ENCODE measurements at places on chromosomes 13 and 19.

GRCh38 chr19:45103508-45104319 is 10.7 kb downstream of the PPP1R37 start:
- DNase-seq = no peak

DNA sequence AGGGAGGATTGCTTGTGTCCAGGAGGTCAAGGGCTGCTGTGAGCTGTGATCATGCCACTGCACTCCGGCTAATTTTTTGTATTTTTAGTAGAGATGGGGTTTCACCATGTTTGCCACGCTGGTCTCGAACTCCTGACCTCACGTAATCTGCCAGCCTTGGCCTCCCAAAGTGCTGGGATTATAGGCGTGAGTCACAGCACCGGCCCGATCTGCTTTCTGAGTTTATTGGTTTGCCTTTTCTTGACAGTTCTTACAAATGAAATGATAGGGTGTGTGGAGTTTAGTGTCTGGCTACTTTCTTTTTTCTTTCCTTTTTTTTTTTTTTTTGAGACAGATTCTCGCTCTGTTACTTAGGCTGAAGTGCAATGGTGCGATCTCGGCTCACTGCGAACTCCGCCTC is 848 bp downstream of the C19orf44 start:
- no peak for DNase-seq

DNA sequence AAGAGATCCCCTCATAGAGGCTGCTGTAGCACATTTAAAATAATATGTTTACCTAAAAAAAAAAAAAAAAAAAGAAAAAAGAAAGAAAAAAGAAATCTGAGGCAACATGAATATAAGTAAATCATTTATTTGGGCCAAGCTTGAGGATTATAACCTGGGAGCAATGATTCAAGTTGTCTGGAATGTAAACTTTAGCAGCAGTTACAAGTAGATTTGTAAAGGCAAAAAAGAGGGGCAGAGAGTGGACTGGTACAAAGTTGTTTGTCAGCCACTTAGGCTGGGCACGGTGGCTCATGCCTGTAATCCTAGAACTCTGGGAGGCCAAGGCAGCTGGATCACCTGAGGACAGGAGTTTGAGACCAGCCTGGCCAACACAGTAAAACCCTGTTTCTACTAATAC is 11.3 kb downstream of the ZNF43 start:
- DNase-seq = no peak

DNA sequence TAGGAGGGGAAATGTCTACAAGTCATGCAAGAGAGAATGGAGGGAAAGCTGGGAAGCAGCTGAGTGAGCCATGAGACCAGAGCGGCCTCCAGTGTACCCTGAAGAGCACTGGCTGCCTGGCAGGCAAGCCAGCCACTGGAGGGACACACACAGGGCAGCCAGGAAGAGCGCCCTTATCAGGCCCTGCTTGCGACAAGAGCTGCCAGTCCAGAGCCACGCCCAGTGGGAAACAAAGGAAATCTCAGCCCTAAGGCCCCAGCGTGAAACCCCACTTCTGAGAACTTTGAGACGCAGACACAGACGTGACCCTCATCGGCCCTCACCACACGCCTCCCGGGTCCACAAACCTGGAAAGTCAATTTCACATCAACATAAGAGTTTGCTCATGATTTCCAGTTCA is 105.0 kb downstream of the STK24 start:
- no peak for DNase-seq

- peak; percentile 6 for DNase-seq
These were observed 36.2 kb upstream of the RBM26 start for GRCh38 chr13:79442221-79442620.

DNA sequence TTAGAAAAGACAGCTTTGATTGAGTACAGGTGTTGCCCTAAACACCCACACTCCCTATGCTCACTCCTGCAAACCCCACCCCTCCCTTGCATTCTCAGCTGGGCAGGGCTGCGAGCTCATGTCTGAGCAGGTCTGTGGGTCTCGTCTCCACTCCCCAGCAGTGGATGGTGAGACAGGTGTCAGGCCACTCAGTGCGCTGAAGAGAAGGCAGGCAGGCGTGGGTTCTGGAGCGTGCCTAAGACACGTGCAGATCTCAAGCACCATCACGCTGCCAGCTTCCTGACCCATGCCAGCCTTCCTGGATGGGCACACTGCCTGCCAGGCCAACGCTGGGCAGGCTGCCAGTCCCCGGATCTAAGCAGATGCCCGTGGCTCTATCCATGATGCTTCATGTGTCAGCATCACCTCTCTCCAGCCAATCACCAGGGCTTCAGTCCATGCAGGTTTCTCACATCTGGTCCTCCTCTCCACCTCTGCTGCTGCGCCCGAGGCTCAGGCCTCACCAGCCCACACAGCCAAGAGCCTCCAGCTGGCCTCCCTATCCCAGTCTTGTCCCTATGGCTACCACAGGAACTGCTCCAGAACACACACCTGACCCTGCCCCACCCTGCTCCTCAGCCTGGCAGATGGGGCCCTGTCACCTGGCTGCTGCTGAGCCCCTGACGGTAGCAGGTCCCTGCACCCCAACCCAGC is 42.6 kb downstream of the EPS15L1 start:
- no peak for DNase-seq

- peak; percentile 30 for DNase-seq
These were observed 935 bp downstream of the ARID3A start for GRCh38 chr19:926589-927350.

DNA sequence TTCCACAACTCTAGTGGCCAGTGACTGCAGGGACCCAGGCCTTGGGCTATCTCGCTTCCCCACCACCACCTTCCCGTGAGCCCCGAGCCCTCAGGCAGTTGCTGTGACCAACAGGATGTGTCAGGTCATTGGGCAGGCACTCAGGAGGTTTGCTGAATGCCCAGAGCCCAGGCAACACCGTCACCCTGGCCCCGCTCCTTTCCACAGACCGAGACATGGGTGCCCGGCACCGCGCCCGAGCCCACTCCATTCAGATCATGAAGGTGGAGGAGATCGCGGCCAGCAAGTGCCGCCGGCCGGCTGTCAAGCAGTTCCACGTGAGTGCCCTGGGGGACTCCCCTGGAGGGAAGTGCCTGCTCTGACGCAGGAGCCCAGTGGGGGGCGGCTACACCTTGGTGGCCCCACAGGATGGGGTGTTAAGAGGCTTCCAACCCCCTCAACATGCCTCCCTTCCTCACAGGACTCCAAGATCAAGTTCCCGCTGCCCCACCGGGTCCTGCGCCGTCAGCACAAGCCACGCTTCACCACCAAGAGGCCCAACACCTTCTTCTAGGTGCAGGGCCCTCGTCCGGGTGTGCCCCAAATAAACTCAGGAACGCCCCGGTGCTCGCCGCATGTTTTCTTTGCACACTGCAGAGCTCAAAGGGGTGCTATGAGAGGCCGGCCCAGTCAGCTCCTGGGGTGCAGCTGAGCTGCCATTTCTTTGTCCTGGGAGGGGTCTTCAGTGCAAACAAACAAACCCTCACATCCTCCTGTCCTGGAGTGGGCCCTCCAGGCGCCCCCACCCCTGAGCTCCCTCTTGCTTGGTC is 3.2 kb downstream of the RPL18A start:
- no peak for DNase-seq

DNA sequence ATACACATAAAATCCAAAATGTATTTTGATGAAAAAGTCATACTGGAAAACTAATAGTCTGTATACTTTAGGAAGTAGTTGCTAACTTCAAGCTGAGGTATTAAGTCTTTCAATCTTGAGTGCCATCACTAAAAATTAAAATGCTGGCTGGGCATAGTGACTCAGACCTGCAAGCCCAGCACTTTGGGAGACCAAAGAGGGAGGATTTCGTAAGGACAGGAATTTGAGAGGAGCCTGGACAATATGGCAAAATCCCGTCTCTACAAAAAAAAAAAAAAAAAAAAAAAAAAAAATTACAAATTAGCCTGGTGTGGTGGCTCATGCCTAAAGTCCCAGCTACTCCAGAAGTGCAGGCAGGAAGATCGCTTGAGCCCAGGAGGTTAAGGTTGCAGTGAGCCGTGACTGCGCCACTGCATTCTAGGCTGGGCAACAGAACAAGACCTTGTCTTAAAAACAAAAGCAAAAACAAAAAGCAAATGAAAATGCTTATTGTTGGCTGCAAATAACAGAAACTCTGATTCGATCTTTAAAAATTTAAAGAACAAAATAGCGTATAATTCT is 1994.2 kb upstream of the PCDH20 start:
- peak; percentile 31 for DNase-seq

- DNase-seq = no peak
These were observed 22.3 kb downstream of the TMEM161A start for GRCh38 chr19:19115954-19116353.

GRCh38 chr13:60482012-60482411 is 85.0 kb downstream of the TDRD3 start:
- peak; percentile 10 for DNase-seq

DNA sequence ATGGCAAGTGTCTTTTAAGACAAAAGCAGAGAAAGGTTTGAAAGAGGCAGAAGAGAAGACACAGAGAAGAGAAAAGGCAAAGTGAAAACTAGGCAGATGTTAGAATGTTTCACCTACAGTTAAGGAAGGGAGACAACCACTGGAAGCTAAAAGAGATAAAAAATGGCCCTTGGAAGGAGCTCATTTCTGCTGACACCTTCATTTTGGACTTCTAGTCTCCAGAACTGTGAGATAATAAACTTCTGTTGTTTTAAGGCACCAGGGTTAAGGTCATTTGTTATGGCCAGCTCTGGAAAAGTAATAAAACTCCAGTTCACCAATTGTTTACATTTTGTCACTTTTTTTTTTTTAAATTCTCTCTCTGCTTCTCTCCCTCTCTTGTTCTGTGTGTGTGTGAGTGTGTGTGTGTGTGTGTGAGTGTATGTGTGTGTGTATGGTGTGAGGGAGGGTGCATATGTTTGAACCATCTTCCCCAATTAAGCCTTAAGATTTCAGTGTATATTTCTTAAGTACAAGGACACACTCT is 374.6 kb downstream of the DACH1 start:
- DNase-seq = no peak

DNA sequence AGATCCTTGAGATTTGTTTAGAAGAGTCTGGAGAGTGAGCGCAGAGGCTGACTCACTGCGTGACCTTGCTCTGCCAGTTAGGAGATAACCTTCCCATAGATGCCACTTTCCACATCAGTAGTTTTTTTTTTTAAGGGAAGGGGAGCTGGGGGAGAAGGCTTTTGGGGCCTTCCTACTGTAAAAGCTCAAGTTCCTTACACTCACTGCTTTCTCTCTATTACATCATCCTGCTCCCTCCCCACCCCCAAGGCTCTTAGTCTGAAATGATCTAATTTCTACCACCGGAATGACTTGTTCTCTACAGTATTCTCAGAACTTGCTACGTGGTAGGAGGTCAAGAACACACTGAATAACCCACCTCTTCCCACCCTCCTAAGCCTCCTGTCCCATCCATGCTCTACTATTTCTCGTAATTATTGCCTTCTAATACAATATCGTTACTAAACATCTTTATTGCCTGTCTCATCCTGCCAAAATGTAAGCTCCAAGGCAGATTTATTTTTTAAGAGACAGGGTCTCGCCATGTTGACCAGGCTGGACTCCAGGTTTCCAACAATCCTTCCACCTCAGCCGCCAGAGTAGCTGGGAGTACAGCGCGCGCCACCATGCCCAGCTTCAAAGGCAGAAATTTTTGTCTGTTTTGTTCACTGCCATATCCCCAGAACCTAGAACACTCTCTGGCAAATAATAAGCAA is 1.2 kb downstream of the LONP1 start:
- peak; percentile 95 for DNase-seq

- peak; percentile 87 for DNase-seq
These were observed 23.5 kb downstream of the POU2F2 start for GRCh38 chr19:42108527-42109389.

DNA sequence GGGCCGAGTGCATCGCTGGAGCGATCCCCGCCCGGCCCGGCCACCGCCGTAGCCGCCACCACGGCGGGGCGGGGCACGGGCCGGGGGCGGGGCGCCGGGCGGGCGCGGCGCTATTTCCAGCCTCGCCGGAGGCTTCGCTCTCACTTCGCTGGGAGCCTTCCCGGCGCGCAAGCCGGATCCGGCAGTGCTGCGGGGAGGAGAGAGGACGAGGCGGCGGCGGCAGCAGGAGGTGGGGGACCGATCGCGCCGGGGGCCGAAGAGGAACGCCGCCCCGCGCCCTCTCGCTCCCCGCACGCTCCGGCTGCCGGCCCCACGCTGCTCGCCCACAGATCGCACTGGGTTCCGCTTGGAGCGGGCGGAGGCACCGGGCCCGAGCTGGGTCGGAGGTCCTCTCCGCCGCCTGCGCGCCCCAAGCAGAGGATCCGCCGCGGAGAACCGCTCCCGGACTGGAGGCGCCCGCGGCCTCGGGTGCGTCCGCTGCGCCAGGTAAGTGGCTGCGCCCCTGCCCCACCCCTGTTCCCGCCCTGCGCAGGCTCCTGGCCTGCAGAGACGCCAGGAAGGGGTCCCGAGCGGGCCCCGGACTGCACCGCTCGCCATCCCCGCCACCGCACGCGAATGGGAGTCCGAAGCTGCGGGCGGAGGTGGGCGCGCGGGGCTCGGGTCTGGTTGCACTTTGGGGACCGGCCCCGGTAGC is at the start of gene CHST8:
CHST8 (plus strand) TSS at position 143 of the 694 bp plus-strand sequence. CDS start 67,309 bp downstream, outside the sequence.
- peak; percentile 12 for DNase-seq

DNA sequence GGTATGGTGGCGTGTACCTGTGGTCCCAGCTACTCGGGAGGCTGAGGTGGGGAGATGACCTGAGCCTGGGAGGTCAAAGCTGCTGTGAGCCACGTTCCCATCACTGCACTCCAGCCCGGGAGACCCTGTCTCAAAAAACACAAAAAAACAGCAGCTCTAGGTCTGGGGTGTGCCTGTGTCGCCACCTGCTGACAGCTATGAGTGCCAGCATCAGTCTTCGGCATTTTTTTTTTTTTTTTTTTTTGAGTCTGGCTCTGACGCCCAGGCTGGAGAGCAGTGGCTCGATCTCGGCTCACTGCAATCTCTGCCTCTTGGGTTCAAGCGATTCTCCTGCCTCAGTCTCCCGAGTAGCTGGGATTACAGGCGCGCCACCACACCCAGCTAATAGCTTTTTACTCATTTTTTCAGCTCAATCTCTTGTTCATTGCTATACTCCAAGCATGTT is 10.1 kb downstream of the AP2S1 start:
- DNase-seq = peak; percentile 76

DNA sequence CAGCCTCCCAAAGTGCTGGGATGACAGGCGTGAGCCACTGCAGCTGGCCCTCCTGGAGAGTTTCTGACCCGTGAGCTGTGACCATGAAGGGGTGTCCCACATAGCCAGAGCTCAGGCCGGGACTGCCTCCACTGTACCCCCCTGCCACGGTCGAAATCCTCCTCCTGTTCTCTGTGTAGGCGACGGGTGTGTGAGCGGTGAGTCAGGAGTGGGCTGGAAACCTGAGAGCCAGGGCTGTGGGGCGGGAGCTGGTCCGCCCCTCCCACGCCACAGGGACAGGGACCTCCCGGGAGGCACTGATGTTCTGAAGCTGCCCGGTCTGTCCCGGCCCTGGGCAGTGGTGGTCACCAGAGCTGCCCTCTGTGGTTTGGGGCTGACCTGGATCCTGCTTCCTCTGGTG is 3.9 kb downstream of the WDR18 start:
- DNase-seq = no peak

- no peak for DNase-seq
These were observed 171.6 kb downstream of the ZIC5 start for GRCh38 chr13:99800011-99800410.

- DNase-seq = no peak
These were observed 2.1 kb upstream of the GNA15 start for GRCh38 chr19:3133793-3134116.
